ENCODE measurements at places on chromosomes 1 and 21.

DNA sequence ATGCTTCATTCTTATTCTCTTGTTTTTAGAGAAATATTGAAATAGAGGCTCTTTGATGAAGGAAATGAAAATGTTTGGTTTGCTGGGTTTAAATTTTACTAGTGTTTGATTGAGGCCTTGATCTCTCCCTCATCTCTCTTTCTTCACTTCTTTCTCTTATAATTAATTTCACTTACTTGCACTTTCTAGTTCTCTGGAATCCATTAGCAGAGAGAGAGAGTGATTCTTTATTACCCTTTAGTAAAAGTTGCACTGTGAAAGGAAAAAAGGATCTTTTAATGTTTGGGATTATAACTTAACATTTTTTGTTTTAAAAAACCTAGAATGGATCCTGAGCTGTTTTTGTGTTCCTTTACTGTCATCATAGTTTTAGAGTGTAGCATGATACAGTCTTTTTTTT, 12.2 kb downstream of the RPRD2 start:
- no peak for DNase-seq

- no peak for DNase-seq
Measured at GRCh38 chr1:33119050-33119449, 38.1 kb downstream of the AZIN2 start.

DNA sequence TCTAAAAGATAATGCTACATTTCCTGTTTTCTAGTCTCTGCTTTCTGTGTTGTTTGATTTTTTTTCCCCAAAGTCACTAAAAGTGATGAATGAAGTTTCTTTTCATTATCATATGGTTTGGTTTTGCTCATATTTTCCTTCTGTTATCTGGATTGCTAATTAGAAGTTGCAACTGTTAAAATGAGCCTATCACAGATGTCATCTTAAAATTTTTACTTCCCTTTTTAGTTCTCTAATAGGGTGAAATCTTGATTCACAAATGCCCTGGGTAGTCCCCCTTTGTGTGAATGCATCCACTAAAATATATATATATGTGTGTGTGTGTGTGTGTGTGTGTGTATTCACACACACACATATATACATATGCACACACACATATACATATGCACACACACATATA, 144.1 kb downstream of the GREM2 start:
- DNase-seq = no peak

DNA sequence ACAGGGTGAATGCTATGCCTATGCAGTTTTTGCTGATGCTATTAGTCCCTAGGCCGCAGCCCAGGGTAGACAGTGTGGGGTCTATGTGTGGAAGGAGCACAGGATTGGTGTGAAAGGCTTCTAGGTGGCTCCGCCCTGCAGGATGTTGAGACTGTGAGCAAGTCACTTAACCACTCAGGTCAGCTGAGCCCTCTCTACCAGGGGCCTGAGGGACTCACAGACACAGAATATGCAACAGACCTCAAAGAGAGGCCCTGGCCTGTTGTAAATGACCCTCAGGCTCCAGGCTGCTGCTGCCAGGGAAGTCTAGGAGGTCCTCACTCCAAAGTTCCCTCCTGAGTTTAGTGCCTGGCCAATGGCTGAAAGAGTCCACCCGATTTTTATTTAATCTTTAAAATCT, 11.0 kb downstream of the NHLH2 start:
- no peak for DNase-seq

- DNase-seq = no peak
Measured at GRCh38 chr1:85734931-85735330, 26.7 kb upstream of the ZNHIT6 start.

DNA sequence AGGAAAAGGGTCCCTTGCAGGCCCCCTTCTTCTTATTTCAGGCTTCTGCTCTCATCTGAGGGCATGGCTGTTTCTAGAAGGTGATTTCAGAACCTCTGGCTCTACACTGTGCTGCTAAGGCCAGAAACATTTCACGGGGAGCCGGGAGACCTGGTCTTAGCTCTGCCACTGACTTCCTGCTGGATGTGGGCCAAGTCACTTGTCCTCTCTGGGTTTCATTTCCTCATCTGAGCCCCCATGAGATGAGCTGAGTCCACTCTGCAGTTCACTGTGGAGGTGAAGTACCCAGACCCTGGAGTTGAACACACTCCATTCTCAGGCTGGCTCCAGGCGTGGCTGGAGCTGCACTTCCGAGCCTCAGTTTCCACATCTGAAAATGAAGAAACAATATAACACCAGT, 2.1 kb downstream of the PADI1 start:
- DNase-seq = no peak

DNA sequence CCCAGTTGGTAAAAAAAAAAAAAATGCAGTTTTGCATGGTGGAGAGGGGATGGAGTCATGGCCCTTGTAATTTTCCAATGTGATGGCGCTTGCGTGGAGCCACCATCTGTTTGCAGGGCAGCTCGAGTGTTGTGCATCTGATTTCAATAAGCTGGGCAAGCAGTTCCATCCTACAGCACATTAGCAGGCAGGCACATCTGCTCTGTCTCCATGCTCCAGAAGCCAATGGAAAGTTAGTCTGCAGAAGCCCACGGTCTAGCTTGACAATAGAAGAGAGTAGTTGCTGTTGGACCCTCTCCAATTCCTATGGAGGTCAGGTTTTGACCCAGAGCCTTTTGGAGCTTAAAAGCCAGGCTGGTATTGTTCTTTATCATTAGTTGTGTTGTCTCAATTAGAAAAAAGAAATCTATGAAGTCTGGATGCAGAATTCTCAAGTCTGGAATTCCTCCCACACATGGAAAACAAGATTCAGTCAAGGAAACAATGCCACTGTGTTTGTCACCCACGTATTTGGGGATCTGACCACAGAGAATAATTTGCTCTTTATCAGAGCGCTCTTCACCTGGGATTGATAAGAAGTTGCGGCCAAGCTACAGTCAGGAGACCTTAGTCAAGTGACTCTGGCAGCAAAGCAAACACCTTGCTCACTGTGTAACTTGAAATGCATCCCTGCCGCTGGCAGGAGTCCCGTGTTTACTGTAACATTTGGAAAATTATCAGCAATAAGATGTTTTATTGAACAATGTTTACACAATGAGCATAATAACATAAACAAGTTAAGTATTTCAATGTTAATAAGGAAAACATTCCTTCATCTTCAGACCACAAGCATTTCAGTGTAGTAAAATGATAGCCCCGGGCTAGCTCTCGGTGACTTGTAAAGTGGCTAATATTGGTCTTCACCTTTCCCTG, 20.7 kb downstream of the NGF start:
- DNase-seq = no peak

GRCh38 chr1:235657269-235657668, 7.7 kb upstream of the GNG4 start:
- no peak for DNase-seq

DNA sequence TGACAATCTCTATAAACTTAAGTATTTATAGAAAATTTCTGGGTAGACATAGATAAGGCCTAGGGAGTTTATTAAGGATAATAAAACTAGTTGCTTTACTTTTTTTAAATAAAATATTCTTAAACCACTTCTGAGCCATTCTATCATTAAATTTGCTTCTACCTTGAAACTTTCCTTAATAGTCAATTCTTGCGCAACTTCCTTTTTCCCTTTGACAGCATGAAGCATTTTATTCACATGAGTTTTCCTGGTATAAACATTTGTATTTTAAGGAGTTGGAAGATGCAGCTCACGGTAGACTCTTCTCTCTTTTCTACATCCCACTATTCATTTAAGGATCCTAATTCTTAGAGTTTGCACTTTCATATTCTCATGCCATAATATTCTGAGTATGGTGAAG, 75.8 kb upstream of the DPH5 start:
- no peak for DNase-seq

DNA sequence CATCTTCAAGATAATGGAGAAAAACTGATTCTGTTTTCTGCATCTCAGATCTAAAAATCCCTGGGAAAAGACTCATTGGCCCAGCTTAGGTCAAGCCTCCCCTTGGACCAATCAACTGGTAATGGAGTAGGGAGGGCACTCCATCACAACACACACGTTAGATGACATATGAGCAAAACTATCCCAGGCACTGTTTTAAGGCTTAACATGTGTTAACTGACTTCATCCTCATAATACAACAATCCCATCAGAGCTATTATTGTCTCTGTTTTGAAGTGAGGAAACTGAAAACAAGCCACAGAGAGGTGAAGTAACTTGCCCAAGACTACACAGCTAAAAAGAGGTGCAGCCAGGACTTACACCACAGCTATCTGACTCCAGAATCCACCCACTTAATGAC, 14.7 kb upstream of the CITED4 start:
- no peak for DNase-seq

DNA sequence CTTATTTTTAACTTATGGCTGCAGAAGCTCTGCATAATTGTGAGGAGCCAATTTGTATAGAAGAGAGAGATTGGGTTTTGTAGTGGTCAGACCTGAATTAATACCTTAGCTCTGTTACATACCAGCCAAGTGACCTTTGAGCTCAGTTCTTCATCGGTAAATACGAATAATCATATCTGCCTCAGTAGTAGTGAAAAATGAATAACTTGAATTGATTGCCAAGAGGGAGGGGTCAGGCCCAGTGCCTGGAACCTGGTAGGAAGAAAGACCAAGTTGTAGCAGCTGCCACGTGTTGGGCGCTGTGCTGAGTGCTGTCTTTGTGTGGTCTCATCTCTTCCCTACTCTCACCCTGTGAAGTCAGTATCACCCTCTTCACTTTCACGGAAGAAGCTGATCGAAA, 247.5 kb downstream of the PBX1 start:
- no peak for DNase-seq

GRCh38 chr1:31753707-31754349, 10.3 kb downstream of the ADGRB2 start:
- DNase-seq = no peak

DNA sequence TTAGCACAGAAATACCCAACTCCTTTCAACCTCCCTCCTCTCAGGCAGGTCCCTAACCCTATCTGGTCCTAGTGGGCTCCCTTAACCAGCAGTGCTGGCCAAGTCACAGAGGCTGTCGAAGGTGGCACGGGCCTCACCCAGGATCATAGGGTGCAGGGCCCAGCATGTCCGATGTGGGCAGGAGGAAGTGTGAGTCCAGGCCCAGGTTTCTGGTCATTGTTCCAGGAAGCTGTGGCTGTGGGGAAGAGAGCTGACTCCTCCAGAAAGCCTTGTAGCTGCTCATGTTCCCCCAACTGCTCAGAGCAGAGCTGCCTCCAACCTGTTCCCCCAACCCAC, 2.4 kb downstream of the CCDC17 start:
- no peak for DNase-seq

DNA sequence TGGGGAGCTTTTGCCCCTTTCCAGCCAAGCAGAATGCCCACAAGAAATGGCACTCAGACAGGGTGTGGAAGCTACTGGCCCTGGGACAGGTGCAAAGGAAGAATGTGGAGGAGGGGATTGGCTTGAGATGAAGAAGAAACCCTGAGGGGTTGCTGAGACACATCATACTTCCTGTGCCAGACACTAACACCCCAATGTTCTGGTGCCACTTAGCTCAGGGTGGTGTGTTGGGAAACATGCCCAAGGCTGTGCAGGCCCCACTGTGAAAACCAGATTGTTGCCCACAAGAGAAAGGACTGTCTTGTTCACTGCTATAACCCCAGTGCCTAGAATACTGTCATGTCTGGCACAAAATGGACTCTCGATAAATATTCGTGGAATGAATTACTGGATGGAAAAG, 9.9 kb upstream of the PAQR6 start:
- peak; percentile 3 for DNase-seq

DNA sequence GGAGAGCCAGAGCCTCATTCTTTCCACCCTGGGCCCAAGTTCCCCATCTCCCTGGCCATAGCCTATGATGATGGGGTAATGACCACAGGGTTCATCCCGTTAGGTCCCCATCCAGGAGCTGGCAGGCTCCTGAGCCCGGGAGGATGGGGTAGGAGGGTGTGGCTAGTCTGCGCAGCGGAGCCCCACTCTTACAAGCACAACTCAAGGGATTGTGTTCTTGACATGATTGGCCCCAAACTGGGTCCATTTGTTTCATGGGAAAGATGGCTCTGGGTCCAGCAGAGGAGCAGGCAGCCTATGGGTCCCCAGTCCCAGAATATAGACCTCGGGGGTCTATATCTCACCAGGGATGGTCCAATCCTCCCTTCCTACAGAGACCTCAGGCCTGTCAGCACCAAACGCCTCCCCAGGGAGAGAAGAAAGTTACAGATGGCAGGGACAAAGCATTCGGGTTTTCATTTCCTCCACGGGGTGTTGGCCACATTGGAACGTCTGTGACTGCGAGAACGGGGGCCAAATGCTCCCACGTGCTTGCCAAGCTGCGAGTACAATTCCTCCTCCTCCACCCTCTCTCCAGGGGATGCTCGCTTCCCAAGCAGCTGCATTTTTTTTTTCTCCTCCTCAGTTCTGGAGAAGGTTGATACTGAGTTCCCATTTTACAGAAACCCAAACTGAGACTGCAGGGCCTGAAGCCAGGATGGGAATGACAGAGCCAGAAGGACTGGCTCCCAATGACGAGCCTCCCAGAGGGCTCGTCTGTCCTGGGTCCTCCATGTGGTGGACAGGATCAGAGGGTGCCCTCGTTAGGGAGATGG, 71.0 kb downstream of the DHRS3 start:
- no peak for DNase-seq

DNA sequence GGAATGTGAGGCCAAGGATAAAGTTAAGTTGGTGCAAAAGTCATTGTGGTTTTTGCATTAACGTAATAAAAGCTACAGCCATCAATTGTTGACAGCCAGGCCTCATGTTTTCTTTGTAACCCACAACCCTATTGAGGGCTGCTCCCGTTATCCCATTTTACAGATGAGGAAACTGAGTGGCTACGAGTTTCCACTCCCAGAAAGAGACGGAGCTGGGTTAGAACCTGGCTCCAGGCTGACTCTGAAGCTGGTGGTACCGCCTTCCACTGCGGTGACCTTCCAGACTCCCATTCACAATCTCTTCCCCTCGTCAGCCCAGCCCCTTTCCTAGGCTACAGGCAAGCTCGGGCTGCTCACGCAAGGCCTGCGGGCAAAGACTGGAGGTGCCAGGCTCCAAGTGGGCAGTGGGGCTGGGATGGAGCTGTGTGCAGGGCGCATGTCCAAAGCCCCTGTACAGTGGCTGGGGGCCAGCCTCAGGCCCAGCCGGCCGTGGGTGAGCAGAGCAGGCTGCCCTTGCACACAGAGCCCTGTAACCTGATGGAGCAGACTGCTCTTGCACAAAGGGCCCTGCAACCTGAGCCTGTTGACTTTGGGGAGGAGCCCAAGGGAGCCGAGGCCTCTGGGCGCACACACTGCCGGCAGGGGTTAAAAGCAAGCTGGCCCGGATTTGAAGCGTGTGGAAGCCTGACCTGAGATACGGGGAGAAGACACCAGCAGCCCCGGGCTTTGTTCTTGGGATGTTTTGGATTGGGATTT, 97.4 kb upstream of the TMPRSS2 start:
- DNase-seq = no peak

DNA sequence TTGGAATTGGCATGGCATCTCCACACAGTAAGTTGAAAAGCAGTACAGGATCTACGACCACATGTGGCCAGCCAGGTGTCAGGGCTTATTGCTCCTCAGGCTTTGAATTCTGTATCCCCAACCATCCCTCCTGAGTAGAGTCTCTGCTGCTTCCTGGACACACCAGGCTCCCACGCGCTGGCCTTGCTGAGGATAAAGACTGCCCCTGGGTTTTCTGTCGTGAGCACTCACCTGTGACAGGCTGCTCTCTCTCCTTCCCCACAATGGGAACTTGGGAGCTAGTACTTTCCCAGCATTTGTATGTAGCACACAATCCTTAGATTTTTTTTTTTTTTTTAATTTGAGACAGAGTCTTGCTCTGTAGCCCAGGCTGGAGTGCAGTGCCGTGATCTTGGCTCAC, 33.6 kb downstream of the PBX1 start:
- DNase-seq = no peak
